HCEC 1CT (cell line): ENCODE measurements at places on chromosomes 6 and 20.

- DNase-seq, result peak; percentile 48
Measured at GRCh38 chr6:127496471-127496870, 22.7 kb downstream of the MTCL3 start.

- no peak for DNase-seq
Measured at GRCh38 chr6:113344969-113345368, 512.2 kb upstream of the MARCKS start.

DNA sequence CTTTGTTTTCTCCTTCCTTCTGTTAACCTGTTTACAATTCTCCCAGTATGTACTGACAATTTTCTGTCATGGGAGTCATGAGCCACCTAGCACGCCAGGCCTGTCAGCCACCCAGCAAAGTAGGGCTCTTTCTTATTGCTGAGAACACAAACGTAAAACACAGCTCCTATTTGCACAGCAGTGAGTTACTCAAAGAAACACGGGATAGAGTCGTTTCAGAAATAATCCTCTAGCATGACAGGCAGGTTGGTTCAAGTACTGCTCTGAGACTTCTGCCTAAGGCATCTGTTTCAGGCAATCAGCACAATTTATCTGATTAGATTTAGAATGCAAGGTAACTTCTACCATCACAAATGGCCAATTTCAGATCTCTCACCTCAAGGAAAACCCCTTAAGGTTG, 88.8 kb downstream of the CD24 start:
- no peak for DNase-seq

DNA sequence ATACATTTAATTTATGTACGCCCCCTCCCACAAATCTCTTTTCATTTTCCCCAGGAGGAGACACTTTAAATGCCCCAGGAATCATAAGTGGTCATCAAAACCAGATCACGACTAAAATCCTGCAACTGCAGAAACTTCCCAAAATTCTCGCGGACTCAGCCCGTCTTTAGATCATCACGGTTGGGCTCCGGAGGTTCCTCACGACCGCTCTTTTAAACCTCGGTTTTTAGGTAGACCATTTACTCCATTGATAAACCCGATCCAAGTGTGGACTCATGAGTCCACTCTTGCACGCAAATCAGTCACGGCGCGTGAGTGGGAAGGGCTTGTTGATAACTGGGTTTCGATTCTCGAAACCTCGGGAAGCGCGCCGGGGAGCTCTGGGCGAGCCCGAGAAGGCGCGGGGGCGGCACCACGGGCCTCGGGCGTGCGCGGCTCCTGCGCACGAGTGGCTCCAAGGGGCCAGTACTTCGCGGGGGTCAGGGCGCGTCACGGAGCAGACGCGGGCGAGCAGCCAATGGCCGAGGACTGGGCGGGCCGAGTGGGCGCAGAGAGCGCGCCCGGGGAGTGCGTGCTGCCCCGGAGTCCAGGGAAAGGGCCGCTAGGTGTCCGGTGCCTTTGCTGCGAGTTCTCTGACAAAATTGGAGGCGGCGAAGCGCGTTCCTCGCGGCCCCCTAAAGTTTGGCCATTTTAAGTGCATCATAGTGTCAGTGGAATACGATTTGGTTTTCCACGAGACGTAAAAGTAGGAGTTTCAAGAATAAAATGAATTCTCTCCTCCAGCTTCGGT, 635 bp upstream of the TENT5A start:
- peak; percentile 93 for DNase-seq

DNA sequence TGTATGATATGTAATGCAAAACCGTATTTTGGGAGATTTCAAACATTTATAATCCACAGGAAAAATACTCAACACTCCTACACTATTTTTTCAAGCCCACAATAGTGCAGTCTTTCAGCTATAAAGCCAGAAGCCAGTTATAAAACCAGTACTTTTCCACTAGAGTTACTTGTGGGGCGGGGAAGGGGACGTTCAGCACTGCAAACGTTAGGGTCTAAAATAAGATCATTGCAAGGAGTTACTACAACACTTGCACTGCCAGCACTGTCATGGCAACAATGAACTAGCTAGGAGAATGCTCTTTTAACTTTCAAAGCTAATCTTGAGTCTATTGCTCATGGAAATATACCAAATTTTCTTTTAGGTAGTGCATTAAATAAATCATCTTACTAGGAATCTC, 14.7 kb downstream of the SESN1 start:
- DNase-seq, result no peak

- DNase-seq, result no peak
Measured at GRCh38 chr6:6629402-6629801, 40.9 kb downstream of the LY86 start.

GRCh38 chr20:52309181-52309580, 117.6 kb upstream of the ZFP64 start:
- DNase-seq, result no peak

DNA sequence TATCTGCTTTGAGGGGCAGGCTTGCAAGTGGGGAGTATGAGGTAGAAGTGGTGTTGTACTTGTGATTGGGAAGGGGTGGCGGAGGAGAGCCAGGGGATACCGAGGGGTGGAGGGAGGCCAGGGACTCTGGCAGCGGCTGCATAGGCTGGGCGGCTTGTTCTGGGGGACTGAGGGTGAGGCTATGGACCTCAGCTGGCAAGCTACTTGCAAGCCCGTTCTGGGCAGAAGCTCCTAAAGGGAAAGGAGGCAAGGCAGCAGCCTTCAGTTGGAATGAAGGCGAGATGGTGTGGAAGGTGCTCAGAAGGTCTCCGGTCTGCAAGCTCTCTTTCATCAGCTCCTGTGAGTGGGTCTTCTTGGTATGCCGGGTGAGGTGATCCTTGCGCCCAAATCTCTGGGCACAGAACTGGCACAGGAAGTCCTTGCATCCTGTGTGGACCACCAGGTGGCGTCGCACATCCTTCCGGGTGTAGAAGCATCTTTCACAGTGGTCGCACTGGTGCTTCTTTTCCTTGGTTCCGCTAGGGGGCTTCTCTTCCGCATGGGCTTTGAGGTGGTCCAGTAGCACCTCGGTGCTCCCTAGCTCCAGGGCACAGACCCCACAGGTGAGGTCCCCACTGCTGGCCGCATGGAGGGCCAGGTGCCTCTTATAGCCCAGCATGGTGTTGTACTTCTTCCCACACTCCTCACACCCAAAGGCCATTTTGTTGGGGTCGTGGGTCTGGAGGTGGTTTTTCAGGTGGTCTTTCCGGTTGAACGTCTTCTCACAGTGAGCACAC, 66.0 kb downstream of the PLAGL1 start:
- DNase-seq, result peak; percentile 45

DNA sequence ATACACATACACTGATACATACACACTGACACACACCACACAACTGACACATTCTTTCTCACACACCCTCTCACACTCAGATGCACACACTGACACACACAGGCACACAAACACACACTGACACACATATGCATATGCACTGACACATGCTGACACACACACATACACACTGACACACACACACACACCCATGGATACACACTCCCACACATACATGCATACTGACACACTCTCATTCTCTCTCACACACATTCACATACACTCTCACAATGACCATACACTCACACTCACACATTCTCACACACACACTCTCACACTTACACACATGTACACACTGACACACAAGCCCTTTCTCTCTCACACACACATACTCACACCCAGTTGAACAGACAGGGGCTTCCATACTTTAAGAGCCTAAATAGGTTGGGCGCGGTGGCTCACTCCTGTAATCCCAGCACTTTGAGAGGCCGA, 236.4 kb downstream of the LRFN2 start:
- no peak for DNase-seq

DNA sequence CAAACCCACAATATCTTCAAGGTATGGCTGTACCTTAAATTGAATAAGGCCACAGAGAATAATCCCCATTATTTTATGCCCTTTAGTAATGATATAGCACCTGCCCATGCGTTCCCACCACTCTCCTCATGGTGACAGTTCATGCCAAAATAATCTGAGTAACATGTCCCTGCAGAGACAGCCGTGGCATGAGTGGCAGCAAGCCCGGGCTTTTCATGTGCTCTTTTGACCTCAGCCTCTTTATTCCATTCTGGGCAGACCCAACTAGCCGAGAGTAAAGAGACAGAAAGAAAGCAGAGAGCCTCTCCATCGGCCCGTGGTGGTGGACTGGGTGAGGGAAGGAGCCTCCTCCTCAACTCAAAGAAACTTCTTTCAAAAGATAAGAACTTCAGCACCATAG, 19.9 kb upstream of the POPDC3 start:
- DNase-seq, result no peak

GRCh38 chr6:26029857-26030653, 57.2 kb upstream of the HFE start:
- no peak for DNase-seq

GRCh38 chr20:2169456-2170088, 67.9 kb downstream of the STK35 start:
- no peak for DNase-seq

- no peak for DNase-seq
Measured at GRCh38 chr20:59718071-59718470, 113.7 kb downstream of the PHACTR3 start.

DNA sequence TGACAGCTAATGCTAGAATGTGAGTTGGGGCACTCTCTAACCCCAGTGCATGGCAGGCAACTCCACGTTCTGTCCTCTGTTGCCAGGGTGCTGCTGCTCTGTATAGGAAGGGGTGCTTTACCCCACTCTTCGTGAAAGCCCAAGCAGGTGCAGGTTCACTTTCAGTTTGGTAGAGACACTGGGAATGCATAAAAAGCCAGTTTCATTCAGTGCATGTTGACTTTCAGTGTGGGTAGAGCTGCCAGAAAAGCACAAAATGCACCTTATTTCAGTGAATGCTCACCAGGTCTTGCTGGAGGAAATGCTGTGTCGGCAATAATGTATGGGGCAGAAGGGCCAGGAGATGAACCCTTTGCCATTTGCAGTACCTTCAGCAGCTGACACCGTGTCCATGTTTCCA, 62.1 kb upstream of the ADGRB3 start:
- no peak for DNase-seq

- no peak for DNase-seq
Measured at GRCh38 chr6:134510920-134511319, 193.0 kb upstream of the SGK1 start.

GRCh38 chr6:20198775-20199174, 13.5 kb downstream of the MBOAT1 start:
- no peak for DNase-seq

DNA sequence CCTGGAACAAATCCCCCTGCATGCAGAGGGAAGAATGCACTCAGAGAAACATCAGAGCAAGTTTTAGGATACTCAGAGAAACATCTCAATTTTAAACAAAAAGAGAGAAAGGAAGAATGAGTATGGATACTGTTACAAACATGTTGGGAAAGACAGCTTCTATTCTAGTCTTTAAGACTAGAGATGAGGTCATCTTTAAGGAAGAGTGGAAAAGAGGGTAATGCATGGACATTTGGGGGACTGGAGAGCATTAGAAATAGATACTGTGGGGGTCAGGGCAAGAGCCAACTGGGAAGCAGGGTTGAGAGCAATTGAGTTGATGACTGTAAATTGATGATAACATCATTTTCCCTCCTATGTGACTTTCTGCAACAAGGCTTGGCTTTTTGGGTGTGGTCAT, 431.2 kb downstream of the CDH26 start:
- no peak for DNase-seq

DNA sequence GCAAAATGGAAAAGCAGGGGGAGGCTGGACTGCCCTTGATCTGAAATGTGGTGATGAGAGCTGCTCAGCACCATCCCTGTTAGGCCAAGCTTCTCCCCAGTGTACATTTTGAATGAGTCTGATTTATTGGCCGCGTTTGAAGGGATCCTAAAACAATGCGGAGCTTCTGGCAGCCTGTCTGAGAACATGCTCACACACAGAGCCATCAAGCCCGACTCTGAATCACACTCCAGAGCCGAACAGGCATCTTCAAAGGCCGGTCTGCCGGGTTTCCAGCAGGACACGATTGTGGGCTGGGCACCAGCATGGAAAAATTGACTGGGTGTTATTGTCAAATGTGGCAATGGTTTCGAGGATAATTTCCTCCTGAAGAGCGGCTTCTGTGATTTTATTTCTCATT, 235.9 kb downstream of the TFAP2C start:
- no peak for DNase-seq

DNA sequence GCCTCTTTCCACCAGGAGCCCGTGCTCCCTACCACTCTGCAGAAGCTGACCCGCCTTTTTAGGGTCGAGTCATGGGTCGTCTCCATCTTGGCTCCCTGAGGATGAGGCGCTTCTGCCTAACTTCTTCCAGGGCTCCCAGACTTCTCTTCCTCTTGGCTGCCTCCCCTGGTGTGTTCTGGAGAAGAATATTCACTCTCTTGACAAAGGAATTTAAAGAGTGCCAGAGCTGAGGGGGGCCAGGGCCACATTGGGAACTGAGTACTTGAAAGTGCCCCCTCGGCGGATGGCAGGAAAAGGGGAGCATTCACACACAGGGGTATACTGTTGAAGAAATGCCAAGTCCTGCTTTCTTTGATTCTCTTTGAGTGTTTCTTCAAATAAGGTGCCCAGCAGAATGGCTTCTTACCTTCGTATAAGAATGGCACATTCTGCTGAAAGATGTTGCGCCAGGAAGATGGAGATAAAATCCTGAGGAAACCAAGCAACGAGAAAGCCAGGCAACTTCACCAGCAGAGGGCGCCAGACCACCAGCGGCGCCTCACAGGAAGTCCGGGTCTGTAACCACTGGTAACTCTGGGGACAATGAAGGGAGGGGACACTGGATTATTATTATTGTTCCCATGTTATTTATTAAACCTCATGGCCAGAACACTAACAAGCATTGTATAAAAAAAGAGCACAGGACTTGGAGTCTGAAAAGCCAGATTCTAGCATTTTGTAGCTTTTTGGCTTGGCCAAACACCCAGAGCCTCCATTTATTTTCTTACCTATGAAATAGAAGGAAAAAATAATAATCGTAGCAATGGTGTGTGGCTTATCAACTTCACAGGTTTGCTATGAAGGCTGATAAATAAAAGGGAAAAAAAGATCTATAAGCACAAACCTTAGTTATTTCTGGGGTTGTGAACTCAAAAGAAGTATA, 176.7 kb downstream of the HACE1 start:
- DNase-seq, result peak; percentile 36
